ENCODE measurements at places on chromosomes 7 and 10. TPM values are rescaled to one million over a fixed set of nuclear protein-coding genes. Genes with fewer than 3 reads are reported as not detected.

DNA sequence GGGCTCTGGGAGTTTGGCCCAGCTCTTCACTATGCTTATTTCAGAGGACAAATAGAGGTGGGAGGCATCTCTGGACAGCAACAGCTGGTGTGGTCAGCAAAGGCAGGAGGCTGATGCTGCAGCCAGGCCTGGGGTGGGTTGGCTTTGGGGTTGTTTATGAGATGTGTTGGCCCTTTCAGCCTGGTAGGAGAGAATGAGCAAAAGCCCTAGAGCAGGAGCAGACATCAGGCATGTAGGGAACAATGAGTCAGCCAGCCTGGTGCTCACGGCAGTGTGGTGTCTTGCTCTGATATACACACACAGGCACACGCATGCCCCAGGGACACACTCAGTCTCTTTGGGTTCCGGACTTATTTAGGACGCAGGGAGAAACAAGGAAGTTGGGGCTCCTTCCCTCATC is 157.1 kb downstream of the PRKCQ start:
- H3K4me3 ChIP-seq: no peak overlapping the region
- DNase-seq: no peak
- no peaks in the 10 kb centered on the region for H3K27me3 ChIP-seq
- no peaks in the 10 kb centered on the region for H3K36me3 ChIP-seq
- no peak overlapping the region for H3K27ac ChIP-seq

GRCh38 chr7:124130-124949 is 68.0 kb upstream of the FAM20C start:
- H3K27ac ChIP-seq: no peak overlapping the region
- DNase-seq: no peak
- H3K4me1 ChIP-seq: peaks cover 11% of the 10 kb centered on the region
- H3K36me3 ChIP-seq: no peaks in the 10 kb centered on the region

The EZH2 gene
- total RNA-seq: 4.7 TPM

GRCh38 chr7:139321071-139321745 is 19.9 kb upstream of the FMC1 start:
- no peak for DNase-seq
- no peak overlapping the region for H3K27ac ChIP-seq
- H3K4me1 ChIP-seq: no peaks in the 10 kb centered on the region
- no peaks in the 10 kb centered on the region for H3K27me3 ChIP-seq

- peaks cover 7% of the 10 kb centered on the region for H3K36me3 ChIP-seq
- H3K27me3 ChIP-seq: no peaks in the 10 kb centered on the region
- peaks cover 8% of the 10 kb centered on the region for H3K4me1 ChIP-seq
- H3K27ac ChIP-seq: no peak overlapping the region
- no peak for DNase-seq
- H3K4me3 ChIP-seq: no peak overlapping the region
These were observed 28.2 kb downstream of the TIMM23 start for GRCh38 chr10:46000538-46000937.

DNA sequence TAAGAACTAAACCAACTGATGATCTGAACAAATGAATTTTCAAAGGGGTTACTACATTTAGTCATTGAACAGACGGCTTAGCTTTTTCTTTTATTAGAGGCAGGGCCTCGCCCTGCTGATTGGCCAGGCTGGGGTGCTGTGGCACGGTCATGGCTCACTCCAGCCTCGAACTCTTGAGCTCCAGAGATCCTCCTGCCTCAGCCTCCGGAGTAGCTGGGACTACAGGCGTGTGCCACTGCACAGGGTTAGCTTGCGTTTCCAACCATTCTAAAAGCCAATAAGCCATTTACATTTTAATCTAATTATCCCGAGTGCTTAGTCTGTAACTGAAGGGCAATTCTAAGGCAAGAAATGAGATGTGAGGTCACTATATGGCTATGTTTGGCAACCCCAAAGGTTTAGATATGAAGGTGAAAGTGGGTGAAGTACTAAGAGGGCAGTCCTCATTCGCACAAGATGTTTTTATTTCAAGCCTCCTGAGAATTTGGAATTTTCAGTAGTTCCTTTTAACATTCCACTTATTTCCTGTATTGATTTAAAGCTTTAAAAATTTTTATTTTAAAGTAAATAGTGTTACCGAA is 1.6 kb upstream of the CDK13 start:
- peak overlapping the region; percentile 98 for H3K4me3 ChIP-seq
- H3K4me1 ChIP-seq: no peaks in the 10 kb centered on the region
- H3K27me3 ChIP-seq: no peaks in the 10 kb centered on the region
- H3K36me3 ChIP-seq: no peaks in the 10 kb centered on the region

The LEP gene
- not detected for total RNA-seq

The SPDYE8 gene
- not detected for total RNA-seq

DNA sequence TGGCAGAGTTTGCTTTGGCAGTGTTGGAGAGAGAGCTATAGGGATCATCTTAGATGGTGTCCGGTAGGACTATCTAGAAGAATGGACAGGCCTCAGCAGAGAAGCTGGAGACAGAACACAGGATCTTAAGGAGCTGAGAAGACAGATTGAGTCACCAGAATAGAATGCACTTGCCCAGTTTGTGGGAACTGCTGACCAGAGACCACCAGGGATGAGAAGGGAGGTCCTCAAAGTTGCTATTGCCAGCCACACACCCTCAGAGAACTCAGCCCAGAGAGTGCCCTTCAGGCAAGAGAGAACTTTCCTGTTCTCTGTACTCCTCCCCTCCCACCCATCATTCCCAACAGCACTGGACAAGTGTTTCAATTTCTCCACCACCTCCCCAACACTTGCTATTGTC is 25.3 kb upstream of the GALNT11 start:
- no peak overlapping the region for H3K27ac ChIP-seq
- no peak overlapping the region for H3K4me3 ChIP-seq
- DNase-seq: no peak
- no peaks in the 10 kb centered on the region for H3K36me3 ChIP-seq

DNA sequence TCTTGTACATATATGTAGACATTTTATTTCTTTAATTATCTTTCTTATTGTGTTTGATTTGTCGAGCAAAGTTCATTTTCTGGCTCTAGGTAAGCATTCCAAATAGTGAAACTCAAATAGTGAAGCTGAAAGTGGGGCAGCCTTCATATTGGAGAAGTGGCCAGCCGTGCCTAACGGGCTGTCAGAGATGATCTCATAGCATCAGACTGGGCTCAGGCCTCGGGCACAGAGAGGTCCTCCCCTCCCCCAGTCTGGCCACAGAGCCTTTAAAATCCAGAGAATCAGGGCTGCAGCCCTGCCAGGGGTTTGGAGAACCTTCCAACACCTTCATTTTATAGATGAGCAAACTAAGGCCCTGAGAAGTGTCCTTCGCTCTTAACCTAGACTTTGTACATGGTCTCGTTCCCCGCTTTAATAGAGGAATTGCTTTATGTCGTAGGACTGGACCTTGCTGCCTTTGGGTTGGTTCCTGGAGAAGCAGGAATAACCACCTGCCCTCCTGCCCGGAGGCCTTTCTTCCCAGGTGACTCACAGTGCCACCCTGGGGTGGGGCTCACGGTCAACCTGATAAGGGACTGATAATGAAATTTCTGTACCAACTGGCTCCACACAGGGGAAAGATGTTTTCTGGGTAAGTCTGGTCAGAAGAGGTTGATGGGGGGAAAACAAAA is 7.3 kb downstream of the TSPAN15 start:
- no peak for DNase-seq
- H3K4me1 ChIP-seq: peaks cover 19% of the 10 kb centered on the region
- no peaks in the 10 kb centered on the region for H3K27me3 ChIP-seq
- no peak overlapping the region for H3K4me3 ChIP-seq

- DNase-seq: no peak
- H3K27me3 ChIP-seq: no peaks in the 10 kb centered on the region
- peaks cover 7% of the 10 kb centered on the region for H3K4me1 ChIP-seq
- no peak overlapping the region for H3K27ac ChIP-seq
These were observed 717.8 kb downstream of the LRMDA start for GRCh38 chr10:76149182-76149581.

The MRM2 gene
- 25.6 TPM for total RNA-seq

DNA sequence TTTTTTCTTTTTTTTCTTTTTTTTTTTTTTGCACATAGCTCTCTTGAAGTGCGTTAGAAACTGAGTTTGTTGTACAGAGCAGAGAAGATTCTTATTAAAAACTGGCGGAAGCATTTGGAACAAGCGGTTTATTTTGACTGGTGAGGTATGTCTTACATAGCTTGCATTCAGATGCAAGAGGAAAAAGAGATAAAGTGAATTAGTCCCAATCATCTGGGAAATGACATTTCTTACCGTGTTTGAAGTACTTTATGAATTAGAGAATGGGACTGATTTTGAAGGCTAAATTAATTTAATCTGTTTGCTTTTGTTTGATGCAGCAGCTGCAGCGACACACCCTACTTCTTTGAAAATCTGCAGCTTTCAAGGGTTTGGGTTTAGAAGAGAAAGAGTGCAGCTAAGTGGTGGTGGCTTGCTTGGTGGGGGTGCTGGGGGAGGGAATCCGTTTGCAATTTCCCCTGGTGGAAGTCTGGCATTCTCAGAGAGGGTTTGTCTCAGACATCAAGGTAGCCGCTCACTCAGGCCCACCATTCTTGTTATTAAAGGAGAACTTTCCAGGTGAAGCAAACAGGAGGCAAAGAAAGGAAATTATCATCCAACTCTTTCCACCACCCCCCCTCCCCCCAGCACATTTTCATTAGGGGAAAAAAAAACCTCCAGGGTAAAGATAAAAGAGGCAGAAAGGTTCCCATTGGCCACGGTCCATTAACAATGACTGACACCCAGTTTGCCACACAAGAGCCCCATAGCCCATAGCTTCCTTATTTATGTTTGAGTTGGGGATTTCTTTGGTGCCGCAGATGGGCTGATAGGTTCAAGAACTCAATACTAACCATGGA is 231.7 kb downstream of the SKIDA1 start:
- no peaks in the 10 kb centered on the region for H3K27me3 ChIP-seq
- peaks cover 6% of the 10 kb centered on the region for H3K4me1 ChIP-seq
- H3K4me3 ChIP-seq: peak overlapping the region; percentile 49
- DNase-seq: no peak
- no peaks in the 10 kb centered on the region for H3K36me3 ChIP-seq

The ENKUR gene
- 0.41 TPM for total RNA-seq

DNA sequence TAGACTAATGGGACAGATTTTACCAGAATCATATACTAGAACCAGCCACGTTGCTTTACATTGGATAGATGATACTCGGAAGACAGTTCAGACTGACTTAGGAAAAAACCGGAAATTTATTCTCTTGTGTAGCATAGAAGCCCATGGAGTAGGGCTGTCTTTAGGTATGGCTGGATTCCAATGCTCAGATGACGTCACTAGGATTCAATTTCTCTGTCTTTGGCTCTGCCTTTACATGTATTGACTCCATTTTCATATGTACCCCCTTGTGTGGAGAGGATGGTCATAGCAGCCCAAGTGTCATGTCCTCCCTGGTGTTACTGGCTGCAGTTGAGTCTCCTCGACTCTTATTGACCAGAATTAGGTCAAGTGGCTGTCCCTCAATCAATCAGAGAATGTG is 39.2 kb upstream of the SMNDC1 start:
- H3K27me3 ChIP-seq: no peaks in the 10 kb centered on the region
- DNase-seq: no peak
- no peak overlapping the region for H3K27ac ChIP-seq
- no peak overlapping the region for H3K4me3 ChIP-seq
- no peaks in the 10 kb centered on the region for H3K36me3 ChIP-seq

- no peaks in the 10 kb centered on the region for H3K4me1 ChIP-seq
- no peak overlapping the region for H3K4me3 ChIP-seq
- H3K27me3 ChIP-seq: no peaks in the 10 kb centered on the region
- no peak overlapping the region for H3K27ac ChIP-seq
- no peaks in the 10 kb centered on the region for H3K36me3 ChIP-seq
These were observed 520.2 kb downstream of the DNAJB6 start for GRCh38 chr7:157856873-157857577.

The CPA4 gene
- total RNA-seq: 1.1 TPM

DNA sequence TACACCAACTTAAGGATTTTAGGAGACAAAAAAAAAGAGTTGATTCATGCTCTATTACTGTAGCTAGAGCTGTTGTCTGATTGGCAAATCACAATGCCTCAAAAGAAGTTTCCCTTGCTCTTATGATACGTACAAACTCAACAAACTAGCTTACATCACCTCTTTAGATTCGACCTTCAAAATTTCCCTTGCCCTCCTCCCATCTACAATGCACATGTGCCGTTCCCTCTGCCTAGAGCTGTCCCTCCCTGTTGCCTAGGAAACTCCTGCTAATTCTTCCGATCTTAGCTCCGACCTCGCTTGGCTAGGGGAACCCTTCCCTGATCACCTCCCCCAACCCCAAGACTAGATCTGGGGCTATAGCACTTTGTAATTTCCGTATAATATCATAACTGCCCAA is 55.4 kb downstream of the MAP3K8 start:
- no peaks in the 10 kb centered on the region for H3K27me3 ChIP-seq
- no peak overlapping the region for H3K27ac ChIP-seq
- no peak overlapping the region for H3K4me3 ChIP-seq

The PTF1A gene
- not detected for total RNA-seq

DNA sequence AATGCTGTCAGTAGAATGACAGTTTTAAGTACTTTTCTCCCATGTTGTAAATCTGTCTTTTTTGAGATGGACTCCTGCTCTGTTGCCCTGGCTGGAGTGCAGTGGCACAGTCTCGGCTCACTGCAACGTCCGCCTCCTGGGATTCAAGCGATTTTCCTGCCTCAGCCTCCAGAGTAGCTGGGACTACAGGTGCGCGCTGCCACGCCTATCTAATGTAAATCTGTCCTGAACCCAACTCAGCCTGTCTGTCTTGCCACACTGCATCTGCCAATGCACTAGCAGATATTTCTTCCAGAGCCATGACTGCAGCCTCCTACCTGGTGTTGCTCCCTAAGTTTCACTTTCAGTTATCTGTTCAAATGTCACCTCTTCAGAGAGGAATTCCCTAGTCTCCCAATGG is 264.1 kb downstream of the PHF14 start:
- H3K4me1 ChIP-seq: no peaks in the 10 kb centered on the region
- no peaks in the 10 kb centered on the region for H3K36me3 ChIP-seq
- peak overlapping the region; percentile 67 for H3K4me3 ChIP-seq

DNA sequence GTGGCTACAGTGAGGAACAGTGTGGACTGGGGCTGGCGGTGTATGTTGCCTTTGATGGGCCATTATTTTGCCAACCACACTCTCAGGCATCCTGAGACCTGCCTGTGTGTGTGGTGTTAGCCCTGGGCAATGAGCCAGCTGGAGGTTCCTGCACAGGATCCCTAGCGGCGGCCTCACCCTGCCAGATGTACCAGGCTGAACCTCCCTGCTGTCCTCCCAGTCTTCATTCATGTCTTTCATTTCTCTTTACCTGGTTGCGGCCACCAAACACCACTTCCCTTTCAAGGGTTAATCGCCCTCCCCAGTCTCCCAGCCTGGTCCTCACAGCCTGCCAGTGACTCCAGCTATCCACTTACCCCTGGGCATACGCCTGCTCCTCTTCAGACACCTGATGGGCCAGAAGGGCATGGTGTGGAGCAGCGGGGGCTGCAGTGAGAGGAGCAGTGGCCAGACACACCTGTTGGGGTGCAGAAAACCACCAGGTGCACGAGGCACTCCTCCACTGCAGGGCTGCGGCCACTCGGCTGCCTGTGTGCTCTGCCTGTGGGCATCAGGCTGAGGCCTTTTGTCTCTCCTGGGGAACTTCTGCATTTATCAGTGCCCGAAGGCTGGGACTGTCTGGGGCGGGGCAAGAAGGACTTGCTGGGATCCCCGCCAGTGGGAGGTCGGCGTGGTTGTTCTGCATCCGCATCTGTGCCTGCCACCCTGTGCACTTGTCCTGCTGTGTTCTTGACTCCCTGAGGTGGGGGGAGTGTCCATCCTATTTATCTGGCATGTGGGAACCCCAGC is 111.6 kb downstream of the ARHGAP22 start:
- H3K27ac ChIP-seq: no peak overlapping the region
- no peak for DNase-seq
- no peaks in the 10 kb centered on the region for H3K4me1 ChIP-seq
- no peaks in the 10 kb centered on the region for H3K27me3 ChIP-seq
- no peaks in the 10 kb centered on the region for H3K36me3 ChIP-seq

GRCh38 chr7:98285157-98286092 is 3.9 kb downstream of the BRI3 start:
- DNase-seq: peak; percentile 40
- peak overlapping the region; percentile 93 for H3K27ac ChIP-seq

Measured in kidney (tissue), 22 donors.